ENCODE measurements at places on chromosomes 11 and 22.
A peak's percentile ranks its signal among the peaks of the same experiment; 100 is the strongest.

DNA sequence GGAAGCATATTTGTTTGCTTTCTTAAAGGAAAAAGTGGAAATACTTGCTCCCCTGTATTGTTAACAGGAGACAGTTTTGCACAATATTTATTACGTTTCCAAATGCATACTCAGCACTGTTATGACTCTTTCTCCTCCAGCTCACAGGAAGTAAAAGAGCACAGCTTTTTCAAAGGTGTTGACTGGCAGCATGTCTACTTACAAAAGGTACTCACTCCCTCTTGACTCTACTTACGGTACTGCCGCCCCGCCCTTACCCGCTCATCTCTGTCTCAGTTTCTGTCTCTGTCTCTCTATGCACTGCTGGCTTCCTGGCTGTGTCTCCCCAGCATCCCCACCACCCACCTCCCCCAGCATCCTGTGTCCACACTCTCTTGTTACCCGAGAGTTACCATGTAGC lies 32.2 kb upstream of the MYO18B start:
- DNase-seq = no peak

GRCh38 chr11:9750551-9750950 lies 86.7 kb downstream of the SWAP70 start:
- DNase-seq = no peak

DNA sequence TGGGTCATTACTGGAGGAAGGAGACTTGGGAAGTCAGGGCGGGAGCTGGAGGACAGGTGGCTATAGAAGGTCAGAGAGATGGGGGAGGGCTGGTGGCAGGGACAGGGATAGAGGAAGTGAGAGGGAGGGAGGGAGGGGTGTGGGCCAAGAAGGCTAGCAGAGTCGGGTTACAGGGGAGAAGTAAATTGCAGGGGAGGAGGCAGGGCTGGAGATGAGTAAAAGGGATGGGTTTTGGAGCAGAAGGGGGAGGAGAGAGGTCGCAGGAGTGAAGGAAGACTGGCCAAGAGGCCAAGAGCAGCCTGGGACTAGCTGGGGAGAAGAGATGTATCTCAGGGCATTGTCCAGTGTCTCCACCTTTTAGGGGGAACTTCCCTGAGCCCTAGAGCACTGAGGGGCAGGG lies 33.0 kb downstream of the LRRC10B start:
- DNase-seq = no peak

DNA sequence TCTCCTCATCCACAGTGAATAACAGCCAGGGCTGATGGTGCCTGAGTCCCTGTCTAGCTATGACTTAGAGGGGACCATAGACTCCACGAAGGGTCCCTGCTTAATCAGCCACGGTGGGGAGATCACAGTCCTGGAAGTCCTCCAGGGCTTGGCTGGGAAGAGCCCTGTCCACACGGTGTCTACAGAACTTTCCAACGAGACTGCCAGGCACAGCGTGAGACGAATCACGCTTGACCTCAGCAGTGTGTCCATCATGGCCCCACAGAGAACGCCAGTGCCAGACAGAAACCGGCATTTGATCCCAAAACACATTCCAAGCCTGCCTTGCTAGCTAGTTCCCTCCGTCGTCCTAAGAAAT lies 143.4 kb downstream of the CRYBB2 start:
- DNase-seq = peak; percentile 7

GRCh38 chr22:48444320-48445112 lies 1383.2 kb downstream of the BRD1 start:
- DNase-seq = peak; percentile 47

- DNase-seq = no peak
These were observed 106.7 kb upstream of the ZC3H12C start for GRCh38 chr11:109986488-109986887.

- peak; percentile 39 for DNase-seq
These were observed 27.1 kb downstream of the TSKU start for GRCh38 chr11:76810151-76810853.

DNA sequence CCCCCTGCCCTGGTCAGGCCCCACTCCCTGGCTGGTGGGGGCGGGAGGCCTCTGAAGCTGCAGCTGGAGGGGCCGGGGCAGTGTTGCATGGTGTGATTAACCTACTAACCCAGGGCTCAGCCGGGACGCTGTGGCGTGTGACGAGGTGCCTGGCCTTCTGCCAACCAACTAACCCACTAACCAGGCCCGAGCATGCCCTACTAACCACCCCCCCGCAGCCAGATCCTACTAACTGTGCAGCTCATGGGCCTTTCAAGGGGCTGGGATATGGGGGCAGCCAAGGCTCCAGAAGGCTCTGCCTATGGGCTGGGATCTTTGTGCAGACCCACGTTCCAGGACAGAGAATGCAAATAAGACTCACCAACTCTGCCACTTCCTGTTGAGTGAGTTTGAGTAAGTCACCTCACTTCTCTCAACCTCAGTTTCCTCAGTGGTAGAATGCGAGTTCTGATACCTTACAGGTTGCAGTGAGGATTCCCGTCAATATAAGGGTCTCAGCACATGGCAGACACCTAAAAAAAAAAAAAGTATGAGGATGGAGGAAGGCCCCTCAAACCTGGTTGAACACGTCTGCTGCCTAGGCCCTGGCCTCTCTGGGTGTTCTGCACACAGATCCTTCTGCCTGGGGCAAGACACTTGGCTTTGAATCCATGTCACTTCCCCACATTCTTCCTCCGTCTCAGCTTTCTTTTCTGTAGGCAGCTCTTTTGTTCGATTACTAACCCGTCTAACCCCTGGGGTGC lies 14.1 kb downstream of the MIAT start:
- peak; percentile 79 for DNase-seq

DNA sequence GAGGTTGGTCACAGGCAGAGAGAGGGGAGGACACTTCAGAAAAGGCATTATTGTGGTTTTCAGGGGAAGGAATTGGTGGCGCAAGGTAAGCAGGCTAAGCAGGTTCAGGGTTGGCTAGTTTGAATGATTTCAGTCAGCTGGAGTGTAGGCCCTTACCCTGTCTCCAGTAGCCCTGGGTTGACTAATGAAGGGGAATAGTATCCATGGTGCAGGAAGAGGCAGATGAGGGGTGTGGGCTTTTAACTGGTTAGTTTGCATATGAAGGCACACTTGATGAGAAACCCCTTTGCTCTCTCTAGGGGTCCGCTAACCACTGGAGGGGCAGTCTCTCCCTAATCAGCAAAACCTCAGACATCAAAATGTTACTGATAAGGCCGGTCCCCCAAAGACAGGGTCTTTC lies 249.7 kb downstream of the AASDHPPT start:
- no peak for DNase-seq

DNA sequence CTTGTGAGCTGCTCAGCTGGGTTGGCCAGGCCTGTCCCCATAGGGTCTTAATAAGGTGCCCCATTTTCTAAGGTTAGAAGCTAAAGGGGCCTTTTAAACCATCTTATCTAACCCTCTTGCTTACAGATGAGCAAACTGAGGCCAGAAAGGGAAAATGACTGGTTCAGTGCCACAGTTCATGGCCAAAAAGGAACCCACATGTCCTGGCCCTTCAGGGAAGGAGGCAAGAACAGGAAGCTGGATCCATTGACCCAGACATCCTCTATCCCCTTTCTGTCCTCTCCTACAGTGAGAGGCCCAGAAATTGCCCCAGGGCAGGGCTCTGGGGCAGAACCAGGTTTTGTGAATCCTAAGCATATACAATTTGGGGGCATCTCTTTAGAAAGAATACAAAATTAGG lies 10.0 kb downstream of the PRG3 start:
- DNase-seq = no peak

DNA sequence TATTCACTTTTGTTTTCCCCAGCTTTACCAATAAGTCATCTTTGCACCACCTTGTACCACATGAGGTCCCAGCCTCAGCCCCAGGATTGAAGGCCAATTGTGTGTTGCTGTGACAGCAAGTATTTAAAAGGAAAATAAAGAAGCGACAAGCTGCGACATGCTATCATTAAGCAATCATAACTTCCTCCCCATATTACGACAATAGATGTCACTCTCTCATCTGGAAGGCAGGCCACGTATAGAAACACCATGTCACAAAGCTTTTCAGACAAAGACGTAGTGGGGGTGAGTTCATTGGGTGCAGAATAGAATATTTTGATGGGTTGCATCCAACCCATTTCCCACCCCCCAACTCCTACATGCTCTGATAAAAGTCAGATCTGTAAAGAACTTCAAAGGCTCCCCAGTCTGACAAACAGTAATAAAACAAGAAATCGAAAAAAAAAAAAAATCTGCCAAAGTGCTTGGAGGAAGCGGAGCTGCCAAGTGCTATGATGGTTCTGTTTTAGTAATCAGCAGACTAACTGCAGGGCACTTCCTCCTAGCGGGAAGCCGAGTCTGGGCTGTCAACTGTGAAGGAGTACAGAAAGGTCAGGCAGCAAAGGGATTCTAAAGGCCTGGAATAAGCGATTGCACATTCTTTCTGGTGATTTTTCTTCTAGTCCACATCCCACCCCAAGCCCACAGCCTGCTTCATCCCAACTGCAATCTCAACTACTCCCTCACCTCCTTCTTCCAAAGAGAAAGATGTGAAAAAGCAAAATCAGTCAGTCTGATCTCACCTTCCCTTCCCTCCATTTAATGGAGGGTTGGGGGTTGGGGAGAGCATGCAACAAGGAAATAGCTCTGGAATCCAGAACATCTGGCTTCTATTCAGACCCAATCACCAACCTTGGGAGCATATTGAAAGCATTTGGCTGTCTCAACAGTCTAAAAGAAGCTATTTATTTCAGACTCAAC lies 131.4 kb upstream of the UBASH3B start:
- no peak for DNase-seq

GRCh38 chr11:27281740-27282590 lies 81.0 kb downstream of the CCDC34 start:
- no peak for DNase-seq

- no peak for DNase-seq
These were observed 1000.3 kb downstream of the BRD1 start for GRCh38 chr22:48827268-48827846.

- no peak for DNase-seq
These were observed 424.5 kb upstream of the ANO5 start for GRCh38 chr11:21768388-21768787.

- DNase-seq = no peak
These were observed 2.6 kb downstream of the NPTXR start for GRCh38 chr22:38841211-38841610.

DNA sequence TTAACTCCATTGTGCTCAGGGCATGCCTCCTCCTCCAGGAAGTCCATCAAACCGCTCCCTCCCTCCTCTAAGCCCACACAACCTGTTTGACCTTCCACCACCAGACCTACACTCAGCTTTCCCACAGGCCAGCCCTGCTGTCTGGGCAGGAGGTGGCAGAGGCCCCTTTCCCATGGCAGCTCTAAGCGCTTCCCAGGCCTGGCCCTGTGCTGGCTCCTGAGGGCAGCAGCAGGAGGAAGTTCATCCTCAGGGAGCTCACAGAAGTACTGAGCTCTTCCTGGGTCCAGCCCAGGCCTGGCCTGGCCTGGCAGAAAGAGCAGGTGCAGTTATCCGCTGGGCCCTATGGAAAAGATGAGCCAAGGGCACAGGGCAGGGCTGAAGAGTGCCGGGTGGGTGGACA lies 31.4 kb downstream of the ARAP1 start:
- no peak for DNase-seq

DNA sequence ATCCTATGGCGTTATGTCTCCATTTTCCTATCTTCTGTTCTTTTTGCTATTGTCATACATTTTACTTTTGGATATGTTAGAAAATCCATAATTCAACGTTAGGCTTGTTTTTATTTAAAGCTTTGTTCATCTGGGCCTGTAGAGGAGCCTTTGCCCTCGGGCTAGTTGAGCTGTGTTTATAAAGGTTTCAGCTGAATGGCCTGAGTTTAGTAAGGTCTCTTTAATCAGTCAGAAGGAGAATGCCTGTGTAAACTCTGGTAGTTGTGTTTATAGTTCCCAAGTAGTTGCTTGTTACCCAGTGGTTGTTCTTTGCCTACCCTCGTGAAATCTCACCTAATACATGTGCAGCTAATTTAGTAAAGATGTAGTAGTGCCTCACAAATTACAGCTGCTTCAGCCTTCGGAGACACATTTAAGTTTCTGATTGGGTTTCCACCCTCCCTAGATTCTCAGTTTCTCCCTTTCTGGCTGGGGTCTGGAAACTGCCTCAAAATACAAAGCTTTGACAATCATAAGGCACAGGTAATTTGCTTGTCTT lies 33.1 kb downstream of the MTMR3 start:
- no peak for DNase-seq

DNA sequence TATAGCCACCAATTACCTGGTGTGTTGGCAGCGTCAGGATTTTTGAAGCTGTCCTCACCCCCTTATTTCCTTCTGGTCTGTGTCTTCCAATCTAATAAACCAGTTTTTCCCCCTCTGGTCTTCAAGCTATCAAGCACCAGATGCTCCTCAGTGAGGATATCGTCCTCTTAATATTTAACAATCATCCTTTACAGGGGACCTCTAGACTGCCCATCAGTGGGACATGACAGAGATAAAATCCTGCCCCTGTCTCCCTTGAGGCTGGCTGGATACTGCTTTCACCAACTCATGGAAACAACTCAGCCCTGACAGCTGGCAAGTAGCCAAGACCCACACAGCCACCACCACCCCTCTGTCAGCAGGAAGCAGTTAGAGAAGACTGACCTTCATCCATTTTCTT lies 421.0 kb upstream of the API5 start:
- DNase-seq = no peak

GRCh38 chr11:103619480-103619879 lies 417.0 kb upstream of the DDI1 start:
- DNase-seq = no peak

DNA sequence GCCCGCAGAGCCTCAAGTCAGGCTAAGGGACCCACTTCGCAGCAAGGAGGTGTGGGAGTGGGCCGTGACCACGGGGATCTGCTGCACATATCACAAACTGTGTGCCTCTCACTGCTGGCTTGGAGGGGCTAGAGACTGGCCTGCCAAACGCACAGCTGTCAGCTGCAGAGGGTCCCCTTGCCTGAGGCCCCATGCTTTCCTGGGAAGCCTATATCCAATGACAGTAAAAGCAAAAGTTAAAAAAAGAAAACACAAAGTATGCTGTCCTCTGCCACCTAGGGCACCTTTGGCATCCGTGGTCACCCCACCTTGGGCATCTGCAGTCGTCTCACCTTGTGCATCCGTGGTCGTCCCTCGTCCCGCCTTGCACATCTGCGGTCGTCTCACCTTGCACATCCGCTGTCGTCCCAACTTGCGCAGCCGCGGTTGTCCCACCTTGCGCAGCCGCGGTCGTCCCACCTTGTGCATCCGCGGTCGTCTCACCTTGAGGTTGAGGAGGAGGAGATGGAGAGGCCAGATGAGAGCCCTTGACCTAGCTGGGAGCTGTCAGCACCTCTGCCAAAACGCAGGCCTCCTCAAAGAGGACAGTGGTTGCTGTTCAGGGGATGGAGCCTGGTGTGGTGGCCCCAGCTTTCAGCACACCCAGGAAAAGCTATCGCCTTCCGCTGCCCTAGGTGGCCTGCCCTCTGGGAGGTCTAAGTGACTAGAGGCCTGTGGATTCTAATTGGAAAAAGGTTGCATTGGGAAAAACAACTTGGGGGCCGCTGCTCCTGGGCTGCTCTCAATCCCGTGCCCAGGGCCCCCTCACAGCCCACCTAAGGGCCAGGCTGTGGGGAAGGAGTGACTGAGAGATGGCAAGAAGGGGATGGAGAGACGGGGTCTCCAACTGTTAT lies 90.5 kb downstream of the MYEOV start:
- no peak for DNase-seq

- no peak for DNase-seq
These were observed 50.0 kb downstream of the FAM168A start for GRCh38 chr11:73547706-73548595.
